Cardiac muscle cell (in vitro differentiated cells and primary cell): ENCODE measurements at places on chromosomes 16 and 17.

DNA sequence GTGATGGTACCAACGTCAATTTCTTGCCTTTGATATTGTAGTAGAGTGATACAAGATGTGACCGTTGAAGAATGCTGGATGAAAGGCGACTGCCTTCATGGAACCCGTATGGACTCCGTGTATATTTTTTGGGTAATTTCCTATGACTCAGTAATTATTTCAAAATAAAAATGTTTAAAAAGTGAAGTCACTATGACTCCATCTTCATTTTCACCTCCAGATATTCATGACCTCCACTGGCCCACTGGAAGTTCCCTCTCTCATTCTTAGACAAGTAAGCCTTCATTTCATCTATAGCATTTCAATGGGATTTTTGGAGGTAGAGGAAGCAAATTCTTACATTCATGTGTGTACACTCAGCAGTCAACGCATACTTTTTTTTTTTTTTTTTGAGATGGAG lies 111.8 kb upstream of the NUDT7 start:
- H3K4me3 ChIP-seq, result no peak overlapping the region
- no peak for DNase-seq
- no peaks in the 10 kb centered on the region for H3K36me3 ChIP-seq

- no peaks in the 10 kb centered on the region for H3K27me3 ChIP-seq
- no peaks in the 10 kb centered on the region for H3K4me1 ChIP-seq
- H3K27ac ChIP-seq, result no peak overlapping the region
- no peaks in the 10 kb centered on the region for H3K36me3 ChIP-seq
Measured at GRCh38 chr16:9845661-9846361, 336.4 kb downstream of the GRIN2A start.

GRCh38 chr16:84178146-84178765 lies 8.6 kb downstream of the TAF1C start:
- no peak for DNase-seq
- no peak overlapping the region for H3K27ac ChIP-seq
- H3K27me3 ChIP-seq, result no peaks in the 10 kb centered on the region
- H3K4me3 ChIP-seq, result no peak overlapping the region
- peaks cover 11% of the 10 kb centered on the region for H3K36me3 ChIP-seq
- H3K4me1 ChIP-seq, result no peaks in the 10 kb centered on the region

- no peak for DNase-seq
- H3K27ac ChIP-seq, result no peak overlapping the region
- H3K4me3 ChIP-seq, result no peak overlapping the region
Measured at GRCh38 chr17:2362881-2363280, 25.6 kb downstream of the SGSM2 start.

DNA sequence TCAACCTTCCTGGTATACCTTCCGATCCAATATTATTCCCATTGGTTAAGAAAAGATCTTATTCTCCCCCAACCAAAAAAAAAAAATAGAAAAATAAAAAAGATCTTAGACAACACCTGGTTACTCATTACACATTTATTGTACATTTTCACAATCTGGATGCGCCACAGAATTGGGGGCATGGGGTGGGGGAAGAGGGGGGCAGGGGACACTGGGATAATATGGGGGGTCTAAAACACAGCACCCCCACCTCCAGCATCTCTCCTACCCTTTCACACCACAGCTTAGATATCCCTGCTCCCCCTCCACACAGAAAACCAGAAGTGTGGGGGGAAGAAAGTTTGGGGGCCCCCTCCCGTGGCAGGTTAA lies 3.7 kb downstream of the VAMP2 start:
- DNase-seq, result no peak
- H3K4me3 ChIP-seq, result no peak overlapping the region
- peaks cover 5% of the 10 kb centered on the region for H3K36me3 ChIP-seq
- H3K4me1 ChIP-seq, result peaks cover 19% of the 10 kb centered on the region

DNA sequence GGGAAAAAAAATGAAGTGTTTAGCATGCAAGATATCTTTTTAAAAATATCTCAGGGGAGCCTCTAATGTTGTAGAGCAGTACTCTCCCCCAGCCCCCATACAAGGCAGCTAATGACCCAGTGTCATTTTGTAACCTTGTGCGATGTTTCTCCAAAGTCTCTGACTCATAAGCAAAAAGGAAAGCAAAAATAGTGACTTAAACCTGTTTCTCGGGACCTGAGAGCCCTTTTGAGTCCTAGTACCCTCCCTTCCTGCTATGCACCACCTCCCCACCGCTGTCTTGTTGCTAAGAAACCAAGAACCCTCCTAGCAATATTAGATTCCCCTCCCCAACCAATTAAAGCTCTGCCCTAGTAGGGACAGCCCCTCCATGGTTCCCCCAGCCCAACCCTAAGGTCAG lies 2.8 kb downstream of the MYCBPAP start:
- DNase-seq, result peak; percentile 20
- H3K4me3 ChIP-seq, result no peak overlapping the region
- peak overlapping the region; percentile 66 for H3K27ac ChIP-seq
- H3K4me1 ChIP-seq, result peaks cover 24% of the 10 kb centered on the region
- no peaks in the 10 kb centered on the region for H3K36me3 ChIP-seq

GRCh38 chr16:85526185-85526974 lies 86.7 kb upstream of the GSE1 start:
- peaks cover 61% of the 10 kb centered on the region for H3K4me1 ChIP-seq
- H3K27me3 ChIP-seq, result no peaks in the 10 kb centered on the region
- DNase-seq, result no peak
- H3K27ac ChIP-seq, result peak overlapping the region; percentile 65
- H3K4me3 ChIP-seq, result no peak overlapping the region

GRCh38 chr16:3938471-3938842 lies 57.9 kb upstream of the CREBBP start:
- DNase-seq, result no peak
- H3K4me3 ChIP-seq, result no peak overlapping the region
- H3K4me1 ChIP-seq, result no peaks in the 10 kb centered on the region
- H3K36me3 ChIP-seq, result no peaks in the 10 kb centered on the region
- no peaks in the 10 kb centered on the region for H3K27me3 ChIP-seq

- H3K36me3 ChIP-seq, result no peaks in the 10 kb centered on the region
- no peaks in the 10 kb centered on the region for H3K27me3 ChIP-seq
- DNase-seq, result no peak
- H3K4me1 ChIP-seq, result no peaks in the 10 kb centered on the region
- H3K27ac ChIP-seq, result no peak overlapping the region
Measured at GRCh38 chr17:14452856-14453255, 152.0 kb downstream of the HS3ST3B1 start.

DNA sequence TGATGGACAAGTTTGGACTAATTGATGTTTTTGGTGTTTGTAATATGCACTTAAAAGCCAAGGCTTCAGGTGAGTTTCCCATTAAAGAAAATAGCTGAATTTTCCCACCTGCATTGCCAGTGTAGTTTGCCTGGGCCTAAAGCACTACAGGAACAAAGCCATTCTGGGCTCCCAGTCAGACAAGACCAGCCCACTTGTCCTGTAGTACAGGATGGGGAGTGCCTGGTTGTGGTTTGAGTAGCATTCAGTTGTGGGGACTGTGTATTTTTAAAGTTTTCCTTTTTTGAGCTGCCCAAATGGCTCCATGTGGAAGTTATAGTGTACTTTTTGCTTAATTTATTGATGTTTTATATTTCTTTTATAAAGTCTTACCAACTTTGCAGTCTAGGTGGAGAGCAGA lies 91.7 kb downstream of the TANGO6 start:
- no peaks in the 10 kb centered on the region for H3K36me3 ChIP-seq
- H3K4me1 ChIP-seq, result peaks cover 4% of the 10 kb centered on the region
- H3K4me3 ChIP-seq, result no peak overlapping the region
- no peak for DNase-seq

GRCh38 chr16:59971264-59971663 lies 1237.1 kb upstream of the GOT2 start:
- DNase-seq, result no peak
- no peaks in the 10 kb centered on the region for H3K36me3 ChIP-seq
- no peaks in the 10 kb centered on the region for H3K27me3 ChIP-seq
- H3K27ac ChIP-seq, result no peak overlapping the region

DNA sequence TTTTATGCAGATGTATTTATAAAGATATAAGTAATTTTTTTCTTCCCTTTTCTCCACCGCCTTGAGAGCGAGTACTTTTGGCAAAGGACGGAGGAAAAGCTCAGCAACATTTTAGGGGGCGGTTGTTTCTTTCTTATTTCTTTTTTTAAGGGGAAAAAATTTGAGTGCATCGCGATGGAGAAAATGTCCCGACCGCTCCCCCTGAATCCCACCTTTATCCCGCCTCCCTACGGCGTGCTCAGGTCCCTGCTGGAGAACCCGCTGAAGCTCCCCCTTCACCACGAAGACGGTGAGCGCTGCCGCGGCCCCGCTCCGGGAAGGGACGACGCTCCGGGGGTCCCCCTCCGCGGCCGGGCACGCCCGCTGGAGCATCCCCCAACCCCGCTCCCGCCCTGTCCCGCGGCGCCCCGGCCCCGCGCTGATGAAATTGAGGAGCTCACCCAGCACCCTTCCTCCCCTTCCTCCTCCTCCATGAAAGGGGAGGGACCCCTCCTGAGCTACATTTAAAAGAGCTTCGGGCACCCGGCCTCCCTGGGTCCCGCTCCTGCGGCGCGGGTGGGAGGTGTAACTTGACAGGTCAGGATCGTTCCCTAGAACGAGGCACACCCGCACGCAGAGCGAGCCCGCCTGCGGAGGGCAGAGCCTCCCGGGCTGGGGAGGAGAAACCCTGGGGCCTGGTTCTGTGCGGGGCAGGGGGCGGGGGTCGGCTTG lies 706 bp downstream of the HLF start:
- H3K27ac ChIP-seq, result no peak overlapping the region
- H3K36me3 ChIP-seq, result no peaks in the 10 kb centered on the region
- no peaks in the 10 kb centered on the region for H3K4me1 ChIP-seq
- H3K27me3 ChIP-seq, result peaks cover 91% of the 10 kb centered on the region
- H3K4me3 ChIP-seq, result peak overlapping the region; percentile 50

- H3K27ac ChIP-seq, result no peak overlapping the region
- no peak for DNase-seq
- peaks cover 9% of the 10 kb centered on the region for H3K4me1 ChIP-seq
- peaks cover 65% of the 10 kb centered on the region for H3K27me3 ChIP-seq
- H3K36me3 ChIP-seq, result no peaks in the 10 kb centered on the region
Measured at GRCh38 chr16:82625066-82625968, 1.5 kb upstream of the CDH13 start.

GRCh38 chr17:67218385-67218950 lies 26.5 kb downstream of the HELZ start:
- H3K4me1 ChIP-seq, result peaks cover 12% of the 10 kb centered on the region
- H3K27ac ChIP-seq, result no peak overlapping the region
- H3K36me3 ChIP-seq, result no peaks in the 10 kb centered on the region
- DNase-seq, result peak; percentile 17
- no peaks in the 10 kb centered on the region for H3K27me3 ChIP-seq
- H3K4me3 ChIP-seq, result no peak overlapping the region

GRCh38 chr16:87705771-87706277 lies 60.0 kb downstream of the KLHDC4 start:
- H3K36me3 ChIP-seq, result peaks cover 3% of the 10 kb centered on the region
- H3K27ac ChIP-seq, result peak overlapping the region; percentile 48
- peaks cover 13% of the 10 kb centered on the region for H3K4me1 ChIP-seq
- H3K27me3 ChIP-seq, result no peaks in the 10 kb centered on the region
- no peak overlapping the region for H3K4me3 ChIP-seq
- no peak for DNase-seq

DNA sequence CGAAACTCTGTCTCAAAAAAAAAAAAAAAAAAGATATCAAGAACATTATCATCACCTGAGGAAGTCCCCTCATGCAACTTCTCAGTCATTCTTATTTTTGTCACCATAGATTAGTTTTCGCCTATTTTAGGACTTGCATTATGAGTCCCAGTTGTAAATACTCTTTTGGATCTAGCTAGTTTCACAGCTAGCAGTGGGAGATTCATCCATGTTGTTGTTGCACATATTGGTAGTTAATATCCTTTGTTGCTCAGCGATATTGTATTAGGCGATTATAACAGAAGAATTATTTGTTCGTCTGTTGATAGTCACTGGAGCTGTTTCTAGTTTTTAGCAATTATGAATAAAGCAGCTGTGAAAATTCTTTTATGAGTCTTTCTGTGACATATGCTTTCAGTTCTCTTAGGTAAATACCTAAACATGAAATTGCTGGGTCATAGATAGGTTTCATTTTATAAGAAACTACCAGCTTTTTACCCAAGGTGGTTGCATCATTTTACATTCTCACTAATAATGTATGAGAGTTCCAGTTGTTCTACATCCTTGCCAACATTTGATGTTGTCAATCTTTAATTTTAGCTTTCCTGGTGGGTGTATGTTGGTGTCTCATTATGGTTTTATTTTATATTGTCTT lies 40.7 kb upstream of the MAP3K14 start:
- no peaks in the 10 kb centered on the region for H3K27me3 ChIP-seq
- H3K36me3 ChIP-seq, result no peaks in the 10 kb centered on the region
- H3K4me1 ChIP-seq, result no peaks in the 10 kb centered on the region
- no peak overlapping the region for H3K27ac ChIP-seq
- DNase-seq, result no peak

- H3K4me1 ChIP-seq, result peaks cover 12% of the 10 kb centered on the region
- H3K4me3 ChIP-seq, result no peak overlapping the region
Measured at GRCh38 chr16:16073891-16074881, 124.8 kb downstream of the ABCC1 start.

DNA sequence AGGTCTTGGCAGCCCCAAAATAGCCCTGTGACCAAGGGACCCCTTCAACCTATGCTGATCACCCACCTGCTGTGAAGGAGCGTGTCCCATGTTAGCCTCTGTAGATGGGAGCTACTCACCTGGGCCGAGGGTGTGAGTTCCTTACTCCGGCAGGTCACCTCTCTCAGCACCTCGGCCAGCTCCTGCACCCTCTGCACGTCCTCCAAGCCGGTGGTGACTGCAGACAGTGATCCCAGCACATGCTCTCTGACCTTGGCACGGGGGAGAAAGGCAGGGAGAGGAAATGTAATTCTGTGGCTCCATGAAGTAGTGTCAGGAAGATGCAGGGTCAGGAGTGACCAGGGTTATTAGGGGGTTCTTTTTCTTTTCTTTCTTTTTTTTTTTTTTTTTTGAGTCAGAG lies 67.7 kb upstream of the BCO1 start:
- no peaks in the 10 kb centered on the region for H3K27me3 ChIP-seq
- no peak overlapping the region for H3K4me3 ChIP-seq
- H3K4me1 ChIP-seq, result no peaks in the 10 kb centered on the region

DNA sequence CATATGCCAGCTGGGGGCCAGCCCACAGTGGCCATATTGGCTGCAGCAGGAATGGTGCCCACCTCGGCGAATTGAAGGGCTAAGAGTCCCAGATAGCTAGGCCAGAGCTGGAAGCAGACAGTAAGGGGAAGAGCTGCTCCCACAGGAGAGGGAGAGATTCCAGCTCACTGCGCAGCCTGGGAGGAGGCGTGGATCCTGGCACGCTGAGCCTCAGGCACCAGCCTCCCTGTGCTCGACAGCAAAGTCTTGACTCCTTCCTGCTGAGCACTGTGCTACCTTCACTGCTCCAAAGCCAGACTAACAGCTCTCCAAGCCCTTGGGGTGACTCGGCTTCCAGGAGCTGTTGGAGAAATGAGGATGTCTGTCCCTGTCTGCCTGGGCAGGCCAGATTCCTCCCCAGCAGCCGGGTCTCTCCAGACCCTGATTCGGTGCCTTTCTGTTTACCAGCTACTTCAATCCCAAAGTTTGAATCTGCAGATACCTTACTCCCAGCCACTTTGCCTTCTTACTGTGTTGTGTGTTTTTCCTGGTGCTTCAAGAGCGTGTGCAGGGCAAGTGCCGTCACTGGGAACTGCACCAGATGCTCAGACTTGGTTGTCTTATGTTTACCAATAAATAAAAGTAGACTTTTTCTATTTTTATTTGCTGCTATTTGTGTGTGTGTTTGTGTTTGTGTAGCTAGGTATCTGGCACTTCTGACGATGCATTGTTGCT lies 9.1 kb downstream of the CBX2 start:
- H3K4me3 ChIP-seq, result no peak overlapping the region
- H3K4me1 ChIP-seq, result peaks cover 7% of the 10 kb centered on the region
- peaks cover 46% of the 10 kb centered on the region for H3K27me3 ChIP-seq
- peaks cover 11% of the 10 kb centered on the region for H3K36me3 ChIP-seq
